ENCODE measurements at places on chromosomes 11 and 22.

DNA sequence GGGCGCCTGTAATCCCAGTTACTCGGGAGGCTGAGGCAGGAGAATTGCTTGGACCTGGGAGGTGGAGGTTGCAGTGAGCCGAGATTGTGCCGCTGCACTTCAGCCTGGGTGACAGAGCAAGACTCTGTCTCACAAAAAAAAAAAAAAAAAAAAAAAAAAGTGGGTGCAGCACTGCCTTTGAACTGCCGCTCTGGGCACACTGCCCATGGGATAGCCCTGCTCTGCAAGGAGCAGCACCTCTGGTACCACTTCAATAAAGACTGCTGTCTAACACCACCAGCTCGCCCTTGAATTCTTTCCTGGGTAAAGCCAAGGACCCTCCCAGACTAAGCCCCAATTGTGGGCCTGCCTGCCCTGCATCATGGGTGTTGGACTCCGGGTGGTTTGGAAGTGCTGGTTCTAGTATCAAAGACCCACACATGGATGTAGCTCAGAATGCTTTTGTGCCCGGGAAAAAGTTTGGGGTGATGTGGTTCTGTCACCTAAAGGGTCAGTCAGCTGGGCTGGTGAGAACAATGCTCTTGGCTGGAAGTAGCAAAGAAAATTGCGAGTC lies 444.3 kb downstream of the TBC1D22A start:
- DNase-seq: no peak

DNA sequence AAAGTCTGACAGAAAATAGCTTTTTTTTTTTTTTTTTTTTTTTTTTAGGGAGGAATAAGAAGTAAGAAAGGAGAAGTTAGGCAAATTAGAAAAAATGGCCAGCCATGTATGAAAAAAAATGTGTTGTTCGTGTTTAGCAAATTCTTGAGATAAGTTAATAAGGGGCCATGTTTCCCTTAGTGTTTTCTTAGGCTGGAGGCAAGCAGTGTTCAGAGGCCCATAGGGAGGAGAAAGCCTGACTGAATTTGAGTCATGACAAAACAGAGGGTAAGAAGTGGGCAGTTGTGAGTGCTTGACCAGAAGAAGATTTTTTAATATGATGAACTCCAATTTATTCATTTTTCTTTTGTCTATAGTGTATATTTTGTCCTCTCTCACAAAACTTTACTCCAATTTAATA lies 766.4 kb downstream of the FAM181B start:
- DNase-seq: no peak

GRCh38 chr11:122265981-122266380 lies 150.0 kb upstream of the BLID start:
- DNase-seq: no peak

DNA sequence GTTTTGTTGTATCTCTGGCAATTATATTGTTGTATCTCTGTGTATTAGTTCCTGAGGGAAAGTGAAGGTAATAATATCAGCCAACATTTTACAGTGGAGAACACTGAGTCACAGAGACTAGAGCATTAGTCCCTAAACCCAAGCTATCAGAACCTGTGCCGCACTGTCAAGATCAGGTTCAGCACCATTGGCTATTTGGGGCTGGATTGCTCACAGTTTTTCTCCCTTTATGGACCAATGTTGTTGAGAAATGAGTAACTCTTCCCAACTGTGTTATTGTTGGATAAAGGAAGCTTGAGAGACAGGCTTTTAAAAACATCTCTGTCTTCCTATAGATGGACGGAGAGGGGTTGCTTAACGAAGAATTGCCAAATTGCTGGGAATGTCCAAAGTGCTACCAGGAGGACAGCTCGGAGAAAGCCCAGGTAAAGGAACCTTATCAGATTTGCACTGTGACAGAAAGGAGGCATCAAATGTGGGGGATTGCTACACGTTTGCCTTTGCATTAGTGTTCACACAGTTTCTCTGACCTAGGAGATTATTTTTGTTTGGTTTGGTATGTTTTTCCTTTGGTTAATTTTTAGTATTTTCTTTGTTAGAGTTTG lies 18.2 kb upstream of the GRK2 start:
- DNase-seq: no peak

DNA sequence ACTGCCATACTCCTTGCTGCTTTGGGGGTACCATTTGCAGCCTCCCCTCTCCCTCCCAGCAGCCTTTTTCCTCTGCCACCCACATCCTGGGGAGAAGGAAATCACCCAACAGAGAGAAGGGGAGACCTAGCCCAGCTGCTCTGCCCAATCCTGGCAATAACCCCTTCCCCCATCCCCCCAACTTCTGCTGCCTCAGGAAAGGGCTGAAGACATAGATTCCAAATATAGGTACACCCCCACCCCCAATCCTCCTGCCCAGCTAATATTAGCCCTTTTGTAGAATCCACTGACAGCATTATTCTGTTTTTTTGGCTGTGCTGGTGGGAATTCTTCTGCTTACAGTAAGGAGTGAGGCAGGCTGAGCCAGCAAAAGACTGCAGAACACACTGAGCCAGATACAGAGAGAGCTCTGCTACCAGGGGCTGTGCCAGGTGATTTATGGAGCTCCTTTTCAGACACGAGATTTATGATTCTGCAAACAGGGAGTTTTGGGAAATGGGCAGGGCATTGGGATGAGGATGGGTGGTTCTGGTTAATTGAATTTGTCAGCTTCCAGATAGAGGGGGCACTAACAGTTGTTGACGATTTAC lies 164.0 kb downstream of the TENM4 start:
- no peak for DNase-seq

DNA sequence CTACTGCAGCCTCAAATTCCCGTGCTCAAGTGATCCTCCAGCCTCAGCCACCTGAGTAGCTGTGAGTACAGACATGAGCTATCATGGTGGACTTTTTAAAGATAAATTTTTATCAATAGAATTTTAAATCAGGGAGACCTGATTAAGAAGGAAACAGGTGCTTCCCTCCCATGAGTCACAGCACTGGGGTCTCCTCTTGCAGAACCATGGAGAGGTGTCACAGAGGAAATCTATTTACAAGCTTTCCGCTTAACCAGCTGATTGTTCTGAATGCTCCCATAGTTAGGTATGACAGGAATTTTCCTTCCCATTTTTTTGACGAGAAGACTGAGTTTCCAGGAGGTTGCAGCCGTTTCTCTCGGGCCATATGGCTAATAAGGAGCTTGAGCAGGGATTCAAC lies 516.1 kb downstream of the MIAT start:
- no peak for DNase-seq

GRCh38 chr11:111954154-111954553 lies 17.0 kb downstream of the DIXDC1 start:
- DNase-seq: no peak

- DNase-seq: no peak
Observed at GRCh38 chr11:122439866-122440810, 215.4 kb upstream of the UBASH3B start.

- no peak for DNase-seq
Observed at GRCh38 chr22:31728857-31729256, 21.1 kb downstream of the PRR14L start.

- DNase-seq: no peak
Observed at GRCh38 chr11:72308226-72309073, 64.5 kb upstream of the PHOX2A start.

GRCh38 chr11:61425367-61426131 lies 4.2 kb downstream of the CPSF7 start:
- no peak for DNase-seq

DNA sequence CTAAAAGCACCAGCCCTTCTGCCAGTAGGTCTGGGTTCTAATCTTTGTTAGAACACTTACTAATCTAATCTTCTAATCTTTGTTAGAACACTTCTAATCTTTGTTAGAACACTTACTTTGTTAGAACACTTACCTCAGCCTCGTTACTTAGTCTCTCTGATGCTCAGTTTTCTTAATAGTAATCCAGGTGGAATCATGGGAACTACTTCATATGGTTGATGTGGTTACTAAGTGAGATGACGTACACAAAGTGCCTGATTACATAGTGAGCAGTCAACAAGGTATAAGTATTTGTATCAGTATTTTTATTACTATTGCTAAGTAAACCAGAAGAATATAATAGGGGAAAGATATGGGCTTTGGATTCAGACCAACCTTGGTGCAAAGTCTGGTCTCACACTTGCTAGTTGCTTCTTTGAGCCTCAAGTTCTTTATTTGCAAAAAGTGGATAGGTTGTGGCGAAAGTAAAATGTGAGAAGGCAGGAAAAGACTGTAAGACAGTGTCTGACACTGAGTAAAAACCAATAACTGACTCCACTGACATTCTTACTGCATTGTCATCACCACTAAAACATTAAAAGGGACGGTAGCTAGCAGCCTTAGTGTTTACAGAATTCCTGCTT lies 83.7 kb downstream of the TRAF6 start:
- DNase-seq: no peak

DNA sequence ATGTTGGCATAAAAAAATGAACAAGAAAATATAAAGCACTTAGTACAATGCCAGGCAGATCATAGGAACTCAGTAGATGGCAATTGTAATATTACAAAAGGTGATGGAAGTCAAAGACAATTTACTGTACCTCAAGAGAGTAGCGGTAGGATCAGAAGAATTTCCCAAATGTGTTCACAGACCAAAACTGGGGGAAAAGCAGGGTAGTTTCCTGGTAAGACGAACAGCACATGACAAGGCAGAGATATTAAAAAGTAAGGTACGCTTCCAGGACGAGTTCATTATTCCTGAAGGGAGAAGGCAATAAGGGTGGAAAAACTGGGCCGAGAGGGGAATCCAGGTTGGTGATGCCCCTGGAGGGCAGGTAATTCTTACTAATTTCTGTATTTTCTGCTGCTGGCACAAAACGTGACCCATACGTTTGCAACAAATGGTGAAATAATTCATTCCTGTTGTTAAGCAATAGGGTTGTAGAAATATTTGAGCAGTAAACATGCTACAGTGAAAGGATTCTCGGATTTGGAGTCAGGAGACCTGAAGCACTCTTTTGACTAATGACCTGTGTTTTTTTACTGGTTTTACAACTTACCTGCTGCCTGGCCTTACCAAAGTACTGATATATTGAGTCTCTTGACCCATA lies 786 bp upstream of the ANKRD42 start:
- no peak for DNase-seq

DNA sequence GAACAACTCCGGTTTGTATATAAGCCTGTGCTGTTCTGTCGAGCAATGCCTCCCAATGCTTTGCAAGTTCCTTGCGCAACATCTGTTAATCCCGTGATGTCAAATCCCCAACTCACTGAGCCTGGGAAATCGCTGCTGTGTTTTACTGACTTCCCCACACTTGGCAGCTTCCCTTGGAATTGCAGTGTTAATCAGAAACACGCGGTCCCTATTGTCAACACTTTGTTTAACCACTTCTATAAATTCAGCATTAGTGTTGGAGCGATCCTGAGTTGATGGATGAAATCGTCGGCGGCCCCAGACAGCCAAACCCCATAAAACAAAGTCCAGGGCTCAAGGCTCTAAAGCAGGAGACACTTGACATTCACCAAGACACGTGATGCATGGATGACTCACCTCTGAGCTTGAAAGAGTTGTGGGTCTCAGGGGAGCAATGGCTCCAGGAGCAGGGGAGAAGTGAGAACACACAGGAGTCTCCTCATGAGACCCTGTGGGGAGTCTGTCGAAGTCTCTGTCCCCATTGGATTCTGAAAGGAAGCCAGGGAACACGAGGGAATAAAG lies 555.3 kb downstream of the MIAT start:
- no peak for DNase-seq

GRCh38 chr11:31441296-31441695 lies 68.1 kb downstream of the IMMP1L start:
- no peak for DNase-seq

Data from stimulated activated CD4-positive, alpha-beta T cell treated with anti-CD3 and anti-CD28 coated beads, Interleukin-4, amount 100 ng/mL, for 1 hour (primary cell).